ENCODE measurements at places on chromosomes 2 and 18.
A peak's percentile ranks its signal among the peaks of the same experiment; 100 is the strongest.

DNA sequence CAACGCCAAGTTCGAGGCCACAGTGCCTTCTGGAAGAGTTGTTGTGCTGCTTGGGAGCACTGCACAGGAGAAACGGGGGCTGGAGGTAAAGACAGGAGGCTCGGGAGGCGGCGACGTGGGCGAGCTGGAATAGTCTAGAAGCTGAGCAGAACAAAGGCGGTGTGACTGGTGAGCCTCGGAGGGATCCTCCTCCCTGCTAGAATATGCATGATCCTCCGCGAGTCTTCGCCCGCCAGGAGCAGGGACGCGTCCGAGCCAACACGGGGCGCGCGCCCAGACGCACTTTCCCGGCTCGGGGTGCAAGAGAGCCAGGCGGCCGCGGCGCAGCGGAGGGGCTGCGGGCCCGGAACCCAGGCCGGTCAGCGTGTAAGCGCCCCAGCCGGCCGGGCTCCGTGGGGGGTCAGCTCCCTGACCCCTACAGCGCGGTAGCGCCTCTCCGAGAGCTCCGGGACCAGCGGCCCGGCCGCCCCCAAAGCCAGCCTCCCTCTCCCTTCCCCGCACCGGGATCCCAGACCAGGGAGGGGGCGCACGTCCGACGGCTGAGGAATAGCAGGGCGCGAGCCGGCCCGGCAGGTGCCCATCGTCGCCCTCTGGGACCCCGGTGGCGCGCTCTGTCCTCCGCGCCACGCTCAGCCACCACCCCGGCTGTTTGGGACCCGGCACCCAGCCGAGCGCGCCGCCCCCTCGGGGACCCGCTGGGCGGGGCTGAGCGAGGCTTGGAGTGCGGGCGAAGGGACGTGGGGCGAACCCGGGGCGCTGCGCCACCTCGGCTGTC, 62.5 kb downstream of the GNAL start:
- no peak for DNase-seq

GRCh38 chr2:147989809-147990403, 30.6 kb downstream of the ORC4 start:
- DNase-seq: peak; percentile 16

- DNase-seq: no peak
These were observed 155.0 kb downstream of the SETBP1 start for GRCh38 chr18:44835703-44836102.

GRCh38 chr2:2542316-2542715, 211.2 kb upstream of the MYT1L start:
- DNase-seq: no peak

GRCh38 chr2:146457221-146457620, 1387.6 kb upstream of the ACVR2A start:
- DNase-seq: no peak

GRCh38 chr18:79806976-79807841, 9.5 kb downstream of the KCNG2 start:
- no peak for DNase-seq

DNA sequence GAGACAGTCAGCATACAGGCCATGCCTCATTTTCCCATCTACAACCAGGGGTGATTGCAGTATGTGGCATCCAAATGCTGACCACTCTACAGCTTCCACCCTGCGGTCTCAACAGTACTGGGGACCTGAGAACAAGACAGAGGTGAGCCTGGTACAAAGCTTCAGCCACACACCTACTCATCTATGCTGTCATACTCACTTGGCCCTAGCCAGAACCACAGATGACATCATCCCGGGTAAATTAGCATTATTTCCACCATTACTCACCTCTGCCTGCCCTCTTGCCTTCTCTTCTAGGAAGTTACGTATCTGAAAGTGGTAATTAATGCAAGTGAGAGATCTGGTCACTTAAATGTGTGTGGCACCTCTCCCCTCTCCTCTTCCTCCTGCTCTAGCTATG, 208.2 kb upstream of the ARL4C start:
- no peak for DNase-seq

GRCh38 chr18:49572611-49573345, 10.9 kb downstream of the LIPG start:
- no peak for DNase-seq

DNA sequence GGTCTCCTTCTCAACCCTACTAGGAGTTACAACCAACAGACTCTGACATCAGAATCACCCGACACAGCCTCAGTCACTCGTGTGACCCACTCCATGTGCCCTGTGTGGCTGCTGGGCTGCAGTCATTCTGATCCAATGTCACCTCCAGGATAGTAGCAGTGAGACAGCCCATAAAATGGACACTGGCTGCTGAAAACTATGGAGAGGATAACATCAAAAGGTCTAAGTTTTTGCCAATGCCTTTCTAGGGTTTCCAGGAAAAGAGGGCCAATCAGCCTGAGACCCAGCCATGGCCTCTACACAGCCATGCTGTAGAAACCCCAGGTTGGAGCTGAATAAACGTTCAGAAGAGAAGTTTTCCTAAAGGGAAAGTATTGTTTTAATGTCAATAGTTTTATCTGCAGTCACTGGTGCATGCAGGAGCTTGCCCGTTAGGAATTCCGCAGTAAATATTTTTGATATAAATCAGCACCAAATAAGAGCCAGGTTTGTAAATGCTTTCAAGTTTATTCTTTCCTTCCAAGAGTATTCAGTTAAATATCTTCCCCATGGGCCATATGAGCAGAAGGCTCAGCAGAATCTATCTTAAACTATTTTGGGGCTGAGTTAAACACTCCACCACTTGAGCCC, 92.2 kb upstream of the PID1 start:
- no peak for DNase-seq

DNA sequence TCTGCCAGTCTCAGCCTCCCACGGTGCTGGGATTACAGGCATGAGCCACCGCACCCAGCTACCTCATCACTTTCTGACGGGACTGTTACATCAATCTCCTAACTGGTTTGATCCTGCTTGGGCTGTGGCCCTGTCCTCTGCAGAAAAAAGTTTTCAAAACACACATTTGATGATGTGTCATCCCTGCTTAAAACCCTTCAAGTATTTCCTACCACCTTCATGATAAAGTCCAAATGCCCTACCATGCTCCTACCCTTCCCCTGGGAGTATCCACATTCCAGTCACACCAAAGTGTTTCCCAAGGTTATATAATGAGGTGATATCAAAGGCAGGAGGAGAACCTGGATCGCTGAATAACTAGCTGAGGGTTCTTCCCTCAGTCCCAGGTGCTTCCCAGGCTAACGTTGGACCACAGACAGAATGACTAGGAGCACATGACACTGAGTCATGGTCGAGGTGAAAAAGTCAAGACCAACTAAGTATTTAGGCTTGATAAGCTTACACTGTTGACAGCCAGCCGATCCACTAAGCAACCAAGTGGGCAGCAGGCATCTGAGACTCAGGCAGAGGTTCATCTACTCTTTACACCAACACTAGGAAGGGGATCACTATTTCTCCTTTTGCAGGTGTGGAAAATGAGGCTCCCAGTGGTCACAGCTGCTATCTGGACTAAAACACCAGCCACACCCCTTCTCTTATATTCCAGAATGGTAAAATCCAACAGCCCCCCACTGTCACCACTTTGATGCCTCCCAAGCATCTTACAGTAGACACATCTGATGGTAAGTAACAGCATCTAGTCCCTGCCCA, 31.8 kb downstream of the CYRIA start:
- DNase-seq: no peak

Data from stimulated activated CD4-positive, alpha-beta T cell treated with anti-CD3 and anti-CD28 coated beads, Interleukin-2, amount 100 ng/mL, for 4 hours (primary cell).